ENCODE measurements at places on chromosomes 3 and 15. TPM values are rescaled to one million over a fixed set of nuclear protein-coding genes. Genes with fewer than 3 reads are reported as not detected.

Gene COL6A5
- total RNA-seq, result 4.5 TPM

Gene SUSD5
- total RNA-seq, result 1.9 TPM

DNA sequence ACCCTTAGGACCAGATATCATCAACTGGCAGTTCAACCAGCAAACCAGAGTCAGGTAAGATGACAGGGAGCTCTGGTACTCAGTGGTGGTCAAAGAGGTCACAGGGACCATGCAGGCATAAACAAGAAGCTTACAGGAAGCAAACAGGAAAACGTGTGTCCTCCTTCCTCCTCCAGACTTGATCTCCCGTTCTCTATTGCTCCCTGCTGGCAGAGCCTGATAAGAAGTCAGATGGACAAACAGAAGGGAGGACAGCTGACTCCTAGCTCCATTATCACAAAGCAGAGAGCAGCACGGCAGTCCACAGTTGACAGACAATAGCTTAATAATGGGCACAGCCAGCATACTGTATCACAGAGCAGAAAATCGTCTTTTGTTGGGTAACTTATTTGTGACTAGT is 156.5 kb upstream of the SLC2A2 start:
- no peak for DNase-seq

DNA sequence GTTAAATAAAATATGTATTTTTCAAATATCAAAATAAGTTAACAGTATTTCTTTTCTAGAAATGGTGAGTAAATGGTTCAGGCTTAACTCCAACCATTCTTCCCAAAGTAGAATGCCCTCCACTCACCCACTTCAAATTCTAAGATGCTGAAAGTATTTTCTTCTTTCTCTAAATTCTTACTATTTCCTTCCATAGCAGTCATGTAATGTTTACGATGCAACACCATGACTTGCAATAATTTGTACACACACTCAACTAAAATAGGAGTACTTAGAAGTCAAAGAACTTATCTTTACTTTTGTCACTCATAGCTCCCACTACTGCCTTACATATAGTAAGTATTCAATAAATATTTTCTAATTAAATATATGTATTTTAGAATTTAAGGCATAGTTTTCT is 65.0 kb downstream of the AQR start:
- no peak for DNase-seq

- DNase-seq, result peak; percentile 86
These were observed at the start of gene ITGB5 for GRCh38 chr3:124887177-124887931. TSS of gene ITGB5 (minus strand) at chr3:124887365. CDS start at chr3:124887000, 365 bp downstream.

- DNase-seq, result peak; percentile 81
These were observed 62.5 kb upstream of the ANKRD28 start for GRCh38 chr3:15860014-15860934.

GRCh38 chr3:24291646-24292045 is 203.0 kb downstream of the THRB start:
- DNase-seq, result no peak

GRCh38 chr15:57345584-57345983 is 30.7 kb upstream of the CGNL1 start:
- no peak for DNase-seq

DNA sequence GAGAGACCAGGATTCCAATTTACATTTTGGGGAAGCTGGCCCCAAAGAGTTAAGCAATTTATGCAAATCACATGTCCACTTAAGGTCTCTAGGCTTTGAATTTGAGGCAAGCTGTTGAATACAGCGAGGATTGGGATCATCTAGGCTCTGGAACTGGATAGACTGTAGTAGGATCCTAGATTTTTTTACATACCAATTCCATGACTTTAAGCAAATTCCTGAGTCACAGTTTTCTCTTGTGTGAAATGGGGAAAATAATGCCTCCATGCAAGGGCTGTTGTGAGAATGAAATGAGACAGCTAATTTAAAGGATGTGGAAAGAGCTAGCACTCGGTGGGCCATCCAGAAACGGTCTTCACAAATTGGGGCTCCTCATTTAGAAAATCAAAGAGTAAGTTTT is 103.4 kb downstream of the MINAR1 start:
- no peak for DNase-seq

- no peak for DNase-seq
These were observed at the start of gene CORO2B for GRCh38 chr15:68578980-68579935. TSS of gene CORO2B (plus strand) at chr15:68578993. CDS start at chr15:68579263, 270 bp downstream.

Measured in lower lobe of right lung (tissue), 2 donors.